ENCODE measurements at places on chromosomes 6 and 20. TPM values are rescaled to one million over a fixed set of nuclear protein-coding genes. Genes with fewer than 3 reads are reported as not detected.

GMPR gene
- total RNA-seq = 7.2 TPM

CST4 gene
- total RNA-seq = 0.17 TPM

ULBP2 gene
- total RNA-seq = 1.8 TPM

PROKR2 gene
- total RNA-seq = not detected

NMBR gene
- under 0.01 TPM for total RNA-seq

GRCh38 chr6:110878751-110879522, 4.4 kb downstream of the AMD1 start:
- H3K4me1 ChIP-seq = peaks cover 7% of the 10 kb centered on the region
- H3K4me3 ChIP-seq = peak overlapping the region; percentile 3
- peak; percentile 67 for DNase-seq

DNA sequence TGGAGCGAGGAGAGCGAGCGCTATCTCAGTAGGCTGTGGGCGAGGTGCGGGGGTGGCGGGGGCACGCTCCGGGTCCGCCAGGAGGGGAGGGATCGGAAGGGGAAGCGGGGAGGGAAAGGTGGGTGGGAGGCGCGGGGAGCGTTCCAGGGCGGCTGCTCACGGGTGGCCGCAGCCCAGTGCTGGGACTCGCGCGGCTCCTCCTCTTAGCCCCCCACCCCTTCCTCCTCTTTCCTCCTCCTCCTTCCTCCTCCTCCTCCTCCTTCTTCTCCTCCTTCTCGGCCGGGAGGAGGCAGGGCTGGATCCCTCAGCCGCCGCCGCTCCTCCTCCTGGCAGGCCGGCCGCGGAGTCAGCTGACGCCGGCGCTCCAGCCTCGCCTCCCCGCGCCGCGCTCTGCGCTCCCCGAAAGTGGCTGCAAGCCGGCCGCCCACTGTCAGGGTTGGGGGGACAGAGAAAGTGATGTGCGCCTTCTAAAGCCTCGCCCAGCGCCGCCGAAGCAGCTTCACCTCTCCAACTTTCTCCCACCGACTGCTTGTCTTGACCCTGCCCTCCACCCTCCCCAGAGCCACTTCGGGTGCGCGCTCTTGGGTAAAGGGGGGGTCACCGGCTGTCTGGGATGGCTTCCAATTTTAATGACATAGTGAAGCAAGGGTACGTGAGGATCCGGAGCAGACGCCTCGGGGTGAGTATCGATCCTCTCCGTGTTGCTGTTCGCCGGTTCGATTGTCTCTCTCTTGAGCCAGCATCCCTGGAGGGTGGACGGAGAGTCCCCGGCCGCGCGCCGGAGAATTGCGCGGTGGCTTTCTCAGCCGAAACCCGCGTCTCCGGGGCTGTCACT, at the start of gene DOK5:
Gene DOK5 (plus strand): TSS at position 260 of the 835 bp plus-strand sequence. CDS start 354 bp downstream, at position 614.
- H3K27ac ChIP-seq = peak within 1 kb of the TSS; percentile 63
- H3K36me3 ChIP-seq = no peaks in the 10 kb centered on the region
- DNase-seq = peak; percentile 72
- H3K27me3 ChIP-seq = no peaks in the 10 kb centered on the region
- peaks cover 5% of the 10 kb centered on the region for H3K4me1 ChIP-seq
- H3K4me3 ChIP-seq = peak within 1 kb of the TSS; percentile 88

DNA sequence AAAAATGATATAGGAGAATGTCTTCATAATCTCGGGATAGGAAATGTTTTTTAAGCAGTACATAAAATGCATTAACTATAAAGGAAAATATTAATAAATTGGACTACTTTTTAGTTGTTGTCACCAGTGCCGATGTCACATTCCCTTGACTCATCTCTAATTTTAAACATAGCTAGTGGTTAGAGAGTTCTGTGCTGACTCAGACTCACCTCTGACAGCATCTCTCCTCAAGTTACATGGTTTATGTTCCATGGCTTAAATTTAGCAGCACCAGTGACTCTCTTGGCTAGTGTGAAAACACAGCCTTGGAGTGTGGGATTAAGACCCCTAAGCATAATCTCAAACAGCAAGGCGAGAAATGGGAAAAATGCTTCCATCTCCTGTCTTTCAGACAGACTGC, 311.8 kb upstream of the MMS22L start:
- H3K36me3 ChIP-seq = no peaks in the 10 kb centered on the region
- DNase-seq = peak; percentile 65

GRCh38 chr6:84618046-84618752, 146.2 kb downstream of the TBX18 start:
- H3K4me3 ChIP-seq = no peak overlapping the region
- H3K36me3 ChIP-seq = no peaks in the 10 kb centered on the region
- H3K4me1 ChIP-seq = peaks cover 7% of the 10 kb centered on the region
- DNase-seq = peak; percentile 87
- peak overlapping the region; percentile 80 for H3K27ac ChIP-seq

DNA sequence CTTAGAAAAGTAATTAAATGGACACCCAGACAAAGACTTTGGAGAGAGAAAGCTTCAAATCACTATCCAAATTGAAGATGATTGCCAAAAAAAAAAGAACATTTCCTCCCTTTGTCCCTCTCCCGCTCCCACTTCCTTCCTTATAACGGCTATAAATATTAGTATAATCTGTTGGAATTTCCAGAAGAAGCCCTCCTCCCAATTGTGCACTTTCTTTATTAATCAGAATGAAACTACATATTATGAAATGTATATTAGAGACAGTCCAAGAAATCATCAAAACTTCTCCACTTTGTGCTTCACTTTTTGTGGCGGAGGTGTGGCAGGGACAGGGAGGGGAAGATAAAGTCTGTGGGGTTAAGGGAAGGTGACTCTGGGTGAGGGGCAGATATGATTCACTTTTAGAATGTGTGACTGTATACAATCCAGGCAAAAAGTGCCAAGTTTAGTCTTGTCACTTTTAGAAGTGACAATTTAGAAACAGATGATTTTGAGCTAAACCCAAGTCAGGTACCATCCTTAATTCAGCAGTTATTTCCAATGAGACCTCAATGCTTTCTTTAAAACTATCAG, 195.0 kb upstream of the MARCKS start:
- no peak overlapping the region for H3K27ac ChIP-seq
- H3K36me3 ChIP-seq = no peaks in the 10 kb centered on the region
- H3K4me3 ChIP-seq = no peak overlapping the region
- H3K27me3 ChIP-seq = no peaks in the 10 kb centered on the region
- DNase-seq = no peak
- H3K4me1 ChIP-seq = no peaks in the 10 kb centered on the region

DNA sequence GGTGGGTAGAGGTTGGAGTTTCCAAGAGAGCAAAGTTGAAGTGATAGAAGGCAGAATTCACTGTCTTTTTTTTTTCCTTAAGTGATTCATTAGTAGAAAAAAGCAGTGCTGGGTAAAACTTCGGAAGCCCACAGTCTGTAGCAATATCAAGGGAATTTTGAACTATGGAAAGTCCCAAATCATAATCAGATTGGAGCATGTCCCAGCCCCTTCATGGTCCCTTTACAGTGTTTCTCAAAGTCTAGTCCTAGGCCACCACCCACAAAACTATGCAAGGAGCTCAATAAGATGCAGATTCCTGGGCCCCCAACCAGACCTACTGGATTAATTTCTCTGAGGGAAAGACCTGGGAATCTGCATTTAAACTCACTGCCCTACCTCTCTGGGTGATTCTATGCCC, 22.6 kb downstream of the NEDD9 start:
- H3K36me3 ChIP-seq = no peaks in the 10 kb centered on the region
- H3K4me3 ChIP-seq = no peak overlapping the region
- peak overlapping the region; percentile 32 for H3K27ac ChIP-seq
- no peaks in the 10 kb centered on the region for H3K27me3 ChIP-seq
